ENCODE measurements at places on chromosomes 2 and 18.
A peak's percentile ranks its signal among the peaks of the same experiment; 100 is the strongest.

DNA sequence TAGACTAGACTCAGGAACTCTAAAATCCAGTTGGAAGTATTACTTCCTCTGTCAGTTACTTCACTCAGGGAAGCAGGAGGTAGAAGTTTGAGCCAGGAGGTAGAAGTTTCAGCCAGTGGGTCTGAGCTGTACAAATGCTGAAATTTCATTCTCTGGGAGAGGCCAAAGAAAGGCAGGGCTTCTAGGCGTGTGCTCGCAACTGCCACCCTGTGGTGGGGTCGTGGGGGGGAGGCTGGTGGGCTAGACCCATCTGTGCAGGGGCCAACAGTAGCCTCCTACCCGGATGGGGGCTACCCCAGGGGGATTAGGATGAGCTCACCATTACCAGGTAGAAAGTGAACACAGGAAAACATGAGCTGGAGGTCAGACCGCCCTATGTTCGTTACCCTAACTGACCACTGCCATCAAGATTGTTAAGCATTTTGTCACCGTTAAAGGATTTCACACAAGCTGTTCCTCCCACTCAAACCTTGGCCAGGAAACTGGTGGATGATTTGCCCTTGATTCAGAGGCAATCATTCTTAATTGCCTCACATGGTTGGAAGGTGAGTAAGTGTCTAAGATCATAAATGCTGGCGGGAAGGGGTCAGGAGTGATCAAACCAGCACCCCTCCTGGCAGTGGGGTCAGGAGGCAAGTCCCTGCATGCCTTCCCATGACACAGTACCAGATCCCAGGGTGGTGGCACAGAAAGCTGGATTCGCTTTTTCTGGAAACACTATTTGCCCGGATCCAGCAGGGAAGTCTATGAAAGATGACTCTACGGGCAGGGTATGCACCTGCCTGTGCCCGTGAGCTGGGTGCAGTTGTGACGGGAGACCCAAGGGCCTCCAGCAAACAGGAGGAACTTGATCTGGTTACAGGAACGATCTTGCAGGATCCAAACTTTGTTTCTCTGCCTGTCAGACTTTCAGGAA, 5.2 kb upstream of the FHL2 start:
- no peak for DNase-seq

- DNase-seq = no peak
Measured at GRCh38 chr18:74204526-74205152, 56.3 kb downstream of the TIMM21 start.

- DNase-seq = no peak
Measured at GRCh38 chr2:195861821-195862220, 204.8 kb downstream of the SLC39A10 start.

DNA sequence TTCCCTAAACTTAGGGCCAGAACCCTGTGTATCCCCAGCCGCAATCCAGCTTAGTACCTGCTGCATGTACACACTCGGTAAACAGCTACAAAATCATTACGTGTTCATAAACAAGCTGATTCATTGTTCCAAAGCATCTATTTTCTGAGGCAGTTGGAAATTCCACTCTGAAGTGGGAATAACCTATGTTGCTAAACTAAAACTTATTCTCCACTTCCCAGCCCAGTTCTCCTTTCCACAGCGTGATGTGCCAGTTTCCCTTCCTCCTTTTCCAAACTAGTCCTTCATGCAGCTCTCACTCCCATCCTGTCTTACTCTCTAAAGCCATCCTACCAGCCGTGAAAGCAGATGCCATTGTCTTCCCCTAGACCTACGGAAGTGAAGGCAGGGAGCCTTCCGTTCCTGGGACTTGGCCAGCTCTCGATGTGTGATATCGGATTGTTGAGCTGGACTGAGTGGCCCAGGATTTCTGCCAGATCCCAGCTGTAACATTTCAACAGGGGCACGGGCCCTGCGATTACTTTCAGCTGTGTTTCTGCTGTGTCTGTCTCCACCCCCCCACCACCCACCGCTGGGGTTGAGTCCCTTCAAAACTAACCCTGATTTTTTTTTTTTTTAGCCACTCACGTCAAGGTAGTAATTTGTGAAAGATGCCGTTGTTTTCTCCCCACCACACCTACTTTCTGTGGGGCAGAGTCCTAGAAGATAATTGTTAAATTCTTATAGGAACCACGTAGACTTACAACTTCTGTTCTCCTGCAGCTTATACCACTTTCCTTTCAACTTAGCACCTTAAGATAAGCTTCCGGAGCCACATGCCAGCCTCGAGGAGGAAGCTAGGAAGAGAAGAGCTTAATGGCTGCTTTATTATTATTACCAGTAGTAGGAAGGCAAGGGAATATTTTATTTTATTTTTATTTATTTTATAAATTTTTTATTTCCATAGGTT, 100.9 kb downstream of the CRIM1 start:
- DNase-seq = no peak

DNA sequence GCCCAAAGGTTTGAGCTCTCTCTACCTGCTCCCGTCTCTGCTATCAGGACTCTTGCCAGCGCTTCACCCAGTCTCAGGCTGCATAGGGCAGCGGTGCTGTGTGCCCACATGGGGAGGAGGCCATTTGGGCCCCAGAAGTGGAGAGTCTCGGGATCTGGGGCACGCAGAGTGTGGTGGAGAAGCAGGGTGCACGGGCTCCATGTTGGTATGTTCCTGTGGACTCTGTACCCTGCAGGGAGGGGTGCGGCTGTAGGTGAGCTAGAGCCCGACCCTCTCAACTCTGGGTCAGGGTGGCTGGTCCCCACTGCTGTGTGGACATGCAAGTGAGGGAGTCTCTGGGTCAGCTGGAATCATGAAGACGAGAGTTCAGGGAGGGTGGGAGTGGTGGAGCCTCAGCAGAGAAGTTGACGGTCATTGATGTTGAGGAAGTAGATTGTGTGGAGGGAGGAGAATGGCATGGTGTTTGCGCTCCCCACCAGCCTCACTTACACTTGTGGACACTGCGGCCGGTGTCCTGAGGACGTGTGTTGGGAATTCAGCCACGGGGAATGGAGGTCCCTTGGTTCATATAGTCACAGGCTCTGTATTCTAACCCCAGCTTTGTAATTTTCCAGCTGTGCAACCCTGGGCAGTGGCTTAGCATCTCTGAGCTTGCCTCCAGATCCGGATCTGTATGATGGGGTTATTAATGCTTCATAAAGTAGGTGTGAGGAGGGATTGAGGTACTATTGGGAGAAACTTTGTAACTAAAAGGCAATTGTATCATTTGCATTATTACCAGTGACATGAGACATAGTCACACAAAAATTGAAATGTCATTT, 840 bp upstream of the PSD4 start:
- peak; percentile 58 for DNase-seq

DNA sequence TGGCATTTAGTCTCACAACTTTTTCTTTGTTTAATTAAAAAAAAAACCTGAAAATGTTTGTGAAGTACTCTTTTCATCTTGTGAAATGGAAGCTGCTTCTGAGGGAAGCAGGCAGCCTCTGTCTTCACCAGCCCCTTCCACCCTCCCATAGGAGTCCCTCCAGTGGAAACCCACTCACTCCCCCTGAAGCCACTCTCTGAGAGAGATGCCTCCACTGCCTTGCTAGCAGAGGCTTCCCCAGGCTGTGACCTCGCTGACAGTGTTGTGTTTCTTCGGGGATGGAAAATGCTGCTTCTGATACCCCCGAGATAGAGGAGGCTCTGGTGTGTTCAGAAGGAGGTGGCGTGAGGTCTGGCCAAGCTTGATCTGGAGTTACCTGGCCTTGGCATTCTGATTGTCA, 59.9 kb downstream of the SH3RF3 start:
- no peak for DNase-seq

GRCh38 chr2:61512768-61513398, 25.3 kb downstream of the XPO1 start:
- DNase-seq = no peak

DNA sequence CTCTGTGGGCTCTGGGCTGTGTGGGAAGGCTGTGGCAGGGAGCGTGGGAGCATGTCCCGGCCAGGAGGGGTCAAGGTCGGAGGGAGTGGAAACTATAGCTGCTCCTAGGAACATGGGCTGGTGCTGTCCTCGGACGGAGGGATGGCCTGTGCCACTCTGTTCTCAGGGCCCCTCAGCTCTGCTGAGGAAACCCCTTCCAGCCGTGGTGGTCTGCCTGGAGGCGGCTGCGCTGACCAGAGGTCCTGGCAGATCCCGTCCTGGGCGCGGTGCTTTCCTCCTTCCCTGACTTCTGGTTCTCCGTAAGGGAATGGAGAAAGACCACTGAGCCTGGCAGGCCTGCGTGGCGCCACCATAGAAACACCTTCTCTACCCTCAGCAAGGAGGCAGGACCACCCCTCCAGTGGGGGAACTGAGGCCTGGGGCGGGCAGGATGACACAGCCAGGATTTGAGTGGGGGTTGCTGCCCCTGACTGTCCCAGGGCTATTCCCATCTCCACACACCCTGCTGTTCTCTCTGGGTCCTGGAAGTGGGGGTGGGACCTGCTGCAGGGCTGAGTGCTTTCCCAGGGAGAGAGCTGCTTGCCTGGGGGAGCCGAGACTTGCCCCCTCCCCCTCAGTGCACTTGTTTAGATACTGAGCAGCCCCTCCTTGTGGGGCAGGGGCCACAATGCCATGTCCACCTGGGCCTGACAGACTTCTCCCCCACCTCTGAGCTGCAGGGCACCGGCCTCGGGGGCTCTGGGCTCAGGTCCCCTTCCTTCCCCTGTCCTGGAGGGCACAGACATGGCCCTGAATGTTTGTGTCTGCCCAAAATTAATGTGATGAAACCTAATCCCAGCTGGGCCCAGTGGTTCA, 301.0 kb upstream of the HS6ST1 start:
- no peak for DNase-seq

- DNase-seq = no peak
Measured at GRCh38 chr2:208890486-208890885, 483.9 kb downstream of the PTH2R start.

DNA sequence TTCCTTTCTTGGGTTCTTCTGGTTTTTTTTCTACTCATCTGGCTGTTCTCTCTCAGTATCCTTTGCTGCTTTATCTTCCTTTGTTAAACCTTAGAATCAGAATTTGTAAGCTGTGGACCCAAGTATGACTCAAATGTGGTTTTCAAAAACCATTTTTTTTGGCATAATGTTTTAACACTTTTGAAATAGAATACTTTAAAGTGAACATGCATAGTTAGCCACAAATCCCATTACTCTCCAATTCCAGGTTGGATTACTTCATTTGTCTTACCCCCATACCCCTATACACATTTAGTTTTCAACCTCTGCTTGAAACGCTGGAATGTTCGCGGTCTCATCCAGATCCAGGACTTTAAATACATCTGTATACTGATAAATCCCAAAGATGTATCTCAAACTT, 29.1 kb downstream of the ALMS1 start:
- no peak for DNase-seq

GRCh38 chr2:153575171-153575853, 96.8 kb upstream of the RPRM start:
- no peak for DNase-seq

DNA sequence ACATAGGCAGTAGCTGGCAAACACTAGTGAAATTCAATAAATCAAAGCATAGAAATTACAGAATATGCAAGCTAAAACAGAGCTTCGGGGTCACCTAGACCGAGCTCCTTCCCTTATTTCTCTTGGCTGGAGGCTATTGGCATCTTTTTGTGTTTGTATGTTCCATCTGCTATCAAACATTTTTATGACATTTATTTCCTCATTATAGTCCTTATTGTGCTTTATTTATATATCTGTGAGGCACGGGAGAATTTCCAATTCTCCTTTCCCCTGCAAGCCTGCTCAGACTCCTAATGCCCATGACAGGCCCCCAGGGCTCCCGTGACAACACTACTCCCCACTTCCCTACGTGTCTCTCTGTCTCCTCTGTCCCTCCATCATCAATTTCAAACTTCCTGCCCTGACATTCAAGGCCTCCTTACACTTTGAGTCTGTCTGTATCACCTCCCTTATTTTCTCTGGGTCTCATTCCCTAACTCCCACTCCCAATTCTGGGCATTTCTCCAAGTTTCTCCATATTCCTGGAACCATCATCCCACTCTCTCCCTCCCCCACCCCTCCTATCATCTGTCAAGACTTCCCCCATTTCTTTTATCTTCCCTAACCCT, 316.9 kb downstream of the OSR1 start:
- no peak for DNase-seq

DNA sequence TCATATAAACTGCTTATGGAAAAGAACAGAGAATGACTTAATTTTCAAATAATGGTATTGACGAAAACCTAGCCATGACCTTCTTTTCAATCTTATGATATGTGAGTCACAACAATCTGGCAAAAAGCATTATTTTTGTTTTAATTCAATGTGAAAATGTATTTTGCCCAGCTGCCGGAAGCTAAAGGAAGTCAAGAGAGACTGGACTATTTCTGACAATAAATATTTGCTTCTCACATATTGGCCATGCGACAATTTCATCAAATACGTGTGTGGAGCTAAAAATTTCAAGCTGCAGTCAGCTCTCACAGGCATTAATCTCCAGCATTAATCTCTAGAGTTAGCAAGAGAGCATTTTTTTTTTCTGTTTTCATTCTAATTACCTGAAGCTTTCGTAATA, 881.0 kb downstream of the CPS1 start:
- no peak for DNase-seq

- DNase-seq = no peak
Measured at GRCh38 chr2:29182920-29183319, 67.7 kb downstream of the CLIP4 start.

DNA sequence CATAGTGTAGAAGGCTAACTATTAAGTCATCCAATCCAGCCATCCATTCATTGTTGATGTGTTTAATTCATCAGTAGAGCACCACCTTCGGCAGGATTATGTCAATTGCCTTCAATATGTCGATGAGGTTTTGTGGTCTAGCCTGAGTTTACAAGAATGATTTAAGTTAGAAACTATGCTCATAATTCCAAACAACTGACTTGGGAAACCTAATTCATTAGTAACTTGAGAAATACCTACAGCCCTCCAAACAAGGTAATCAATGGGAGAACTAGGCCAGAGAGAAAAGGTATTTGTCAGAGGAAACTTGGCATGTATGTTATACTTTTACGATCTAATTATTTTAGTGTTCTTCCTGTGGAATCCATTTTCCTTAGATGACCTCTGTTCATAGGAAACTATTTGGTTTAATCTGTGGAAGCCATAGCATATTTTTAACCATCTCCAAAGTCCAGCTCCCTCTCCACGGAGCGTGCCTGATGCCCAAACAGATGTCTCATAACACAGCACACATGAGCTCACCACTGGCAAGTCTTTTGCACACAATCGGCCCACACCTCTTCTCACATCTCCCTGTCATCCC, 148.5 kb downstream of the GFPT1 start:
- no peak for DNase-seq

DNA sequence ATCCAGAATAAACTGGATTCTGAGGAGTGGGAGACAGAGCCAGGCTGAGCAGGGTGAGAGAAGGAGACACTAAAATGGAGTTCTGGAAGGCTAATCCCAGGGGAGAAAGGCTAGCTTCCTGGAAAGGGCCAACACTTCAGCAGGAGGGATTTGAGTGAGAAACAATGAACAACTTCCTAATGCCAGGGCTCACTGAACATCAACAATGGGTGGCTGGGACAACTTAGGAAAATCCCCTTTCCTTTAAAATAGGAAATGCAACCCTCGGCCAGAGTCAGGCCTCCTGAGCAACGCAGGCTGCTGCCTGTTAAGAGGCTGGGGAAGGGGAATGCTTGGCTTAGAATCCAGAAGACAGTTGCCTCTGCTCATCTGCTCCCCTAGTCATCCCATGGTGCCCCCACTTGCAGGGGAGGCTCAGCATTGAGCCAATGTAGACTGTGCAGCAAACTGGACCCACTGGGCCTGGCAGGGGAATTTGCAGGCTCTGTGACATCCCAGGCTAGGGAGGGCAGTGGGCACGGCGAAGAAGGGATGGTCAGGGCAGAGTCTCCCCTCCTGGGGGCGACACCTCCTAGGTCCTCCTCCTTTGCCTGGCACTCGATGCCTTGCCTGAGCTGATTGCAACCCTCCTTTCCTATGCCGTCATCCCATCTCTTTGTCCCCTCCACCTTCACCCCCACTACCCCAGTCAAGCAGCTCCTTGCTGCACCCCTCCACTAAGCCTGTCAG, 182.5 kb downstream of the TNS1 start:
- DNase-seq = no peak

All from left forelimb (tissue), 1 donor.